ENCODE measurements at places on chromosomes 12 and 14.

GRCh38 chr14:90987140-90987539, 73.3 kb downstream of the RPS6KA5 start:
- no peak for DNase-seq

- no peak for DNase-seq
Measured at GRCh38 chr14:20734430-20734806, 11.3 kb upstream of the EDDM3A start.

- DNase-seq = no peak
Measured at GRCh38 chr12:24175284-24175683, 225.8 kb upstream of the SOX5 start.

DNA sequence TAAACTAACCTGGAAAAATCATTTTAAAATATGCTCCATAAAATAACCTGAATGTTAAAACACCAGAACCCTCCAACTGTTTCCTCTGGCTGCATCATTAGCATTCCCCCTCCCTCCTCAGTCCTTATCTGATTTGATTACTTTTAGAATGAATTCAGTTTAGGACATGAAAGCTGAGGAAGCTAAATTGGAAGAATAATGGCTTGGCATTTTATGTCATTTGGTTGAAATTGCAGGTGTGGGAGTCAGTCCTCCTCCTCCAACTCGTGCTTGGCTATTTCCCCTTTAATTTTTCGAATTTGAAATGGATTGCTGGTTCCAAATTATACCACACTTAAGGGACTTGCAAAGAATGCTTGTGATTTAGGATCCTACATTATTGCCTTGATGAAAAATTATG, 473.0 kb upstream of the STXBP6 start:
- no peak for DNase-seq

- peak; percentile 72 for DNase-seq
Measured at GRCh38 chr12:119178544-119179334, at the start of gene HSPB8. Gene HSPB8, plus strand, starts transcription at chr12:119178931. Its CDS starts 382 bp downstream, at chr12:119179313.

GRCh38 chr14:61918998-61919397, 156.8 kb downstream of the SNAPC1 start:
- DNase-seq = no peak

DNA sequence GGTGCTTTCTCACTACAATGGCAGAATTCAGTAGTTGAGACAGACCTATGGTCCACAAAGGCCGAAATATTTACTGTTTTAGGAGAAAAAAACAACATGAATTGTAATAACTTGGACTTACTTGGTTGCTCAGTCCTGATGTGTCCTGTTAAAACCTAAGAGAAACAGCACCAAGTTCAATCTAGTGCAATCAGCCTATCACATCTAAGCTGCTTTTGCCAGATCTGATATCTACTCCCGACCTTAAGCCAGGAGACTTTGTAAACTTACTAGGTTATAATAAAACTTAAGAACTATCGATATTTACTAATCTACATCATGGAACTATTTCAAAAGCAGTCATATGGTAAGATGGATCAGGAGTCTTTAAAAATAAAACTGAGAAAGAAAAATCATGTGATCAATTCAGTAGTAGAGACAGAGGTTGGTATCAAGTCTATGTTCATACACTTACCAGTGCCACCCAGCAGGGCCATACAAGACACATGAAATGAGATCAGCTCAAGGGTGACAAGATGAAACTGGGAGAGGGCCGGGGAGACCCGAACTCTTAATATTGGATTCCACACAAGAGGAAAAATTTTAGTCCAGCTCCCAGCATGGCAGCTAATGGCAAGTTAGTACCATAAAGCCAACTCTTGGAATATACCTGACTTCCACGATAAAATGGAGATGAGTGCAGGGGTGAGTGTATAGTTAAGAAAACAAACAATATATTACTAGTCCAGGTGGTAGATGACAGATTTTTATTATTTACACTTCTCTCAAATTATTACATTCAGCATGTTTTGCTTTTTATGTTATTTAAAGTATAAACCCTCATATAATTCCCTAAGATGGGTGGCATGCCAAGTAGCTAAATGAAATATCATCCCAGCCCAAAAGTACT, 27.5 kb downstream of the NUDT4 start:
- no peak for DNase-seq
